ENCODE measurements at places on chromosomes 11 and 22.

DNA sequence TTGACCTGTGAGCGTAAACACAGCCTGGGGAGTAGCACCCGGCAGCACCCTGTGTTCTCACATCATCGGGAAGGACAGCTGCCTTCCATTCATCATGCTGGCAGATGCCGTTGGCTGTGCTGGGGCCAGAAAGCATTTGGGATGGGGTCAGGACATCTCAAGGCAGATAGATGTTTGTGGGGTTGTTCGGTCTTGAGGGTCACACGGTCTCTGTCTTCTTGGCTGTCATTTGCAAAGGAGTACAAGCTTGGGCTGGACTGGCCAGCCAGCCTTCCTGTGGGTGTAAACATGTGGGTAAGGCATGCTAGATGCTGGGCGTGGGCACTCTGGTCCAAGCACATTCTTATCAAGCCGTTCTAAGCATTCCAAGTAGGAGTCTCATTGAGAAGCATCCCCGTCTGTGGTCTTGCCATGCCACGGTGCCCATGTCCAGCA is 81.4 kb downstream of the TBC1D22A start:
- DNase-seq: peak; percentile 16

GRCh38 chr11:20258376-20258895 is 98.2 kb upstream of the DBX1 start:
- no peak for DNase-seq

GRCh38 chr22:44661070-44661469 is 40.9 kb upstream of the PRR5 start:
- DNase-seq: peak; percentile 32

DNA sequence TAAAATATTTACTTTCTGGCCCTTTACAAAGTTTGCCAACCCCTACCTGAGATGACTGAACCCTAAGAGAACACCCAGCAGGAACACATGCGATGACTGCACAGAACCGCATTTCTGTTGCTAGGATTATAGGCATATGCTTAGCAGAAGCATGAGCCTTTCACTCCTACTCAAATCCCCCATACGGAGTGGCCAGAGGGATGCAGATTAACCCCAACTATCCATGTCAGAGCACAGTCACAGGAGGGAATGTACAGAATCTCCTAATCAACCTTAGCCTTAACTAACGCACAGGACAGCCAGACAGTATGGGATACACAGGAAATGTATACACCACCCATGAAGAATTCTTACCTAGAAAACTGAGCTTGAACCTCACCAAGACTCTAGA is 6.2 kb downstream of the HPS4 start:
- DNase-seq: no peak

- no peak for DNase-seq
These were observed 29.7 kb downstream of the FAR1 start for GRCh38 chr11:13698132-13698531.

DNA sequence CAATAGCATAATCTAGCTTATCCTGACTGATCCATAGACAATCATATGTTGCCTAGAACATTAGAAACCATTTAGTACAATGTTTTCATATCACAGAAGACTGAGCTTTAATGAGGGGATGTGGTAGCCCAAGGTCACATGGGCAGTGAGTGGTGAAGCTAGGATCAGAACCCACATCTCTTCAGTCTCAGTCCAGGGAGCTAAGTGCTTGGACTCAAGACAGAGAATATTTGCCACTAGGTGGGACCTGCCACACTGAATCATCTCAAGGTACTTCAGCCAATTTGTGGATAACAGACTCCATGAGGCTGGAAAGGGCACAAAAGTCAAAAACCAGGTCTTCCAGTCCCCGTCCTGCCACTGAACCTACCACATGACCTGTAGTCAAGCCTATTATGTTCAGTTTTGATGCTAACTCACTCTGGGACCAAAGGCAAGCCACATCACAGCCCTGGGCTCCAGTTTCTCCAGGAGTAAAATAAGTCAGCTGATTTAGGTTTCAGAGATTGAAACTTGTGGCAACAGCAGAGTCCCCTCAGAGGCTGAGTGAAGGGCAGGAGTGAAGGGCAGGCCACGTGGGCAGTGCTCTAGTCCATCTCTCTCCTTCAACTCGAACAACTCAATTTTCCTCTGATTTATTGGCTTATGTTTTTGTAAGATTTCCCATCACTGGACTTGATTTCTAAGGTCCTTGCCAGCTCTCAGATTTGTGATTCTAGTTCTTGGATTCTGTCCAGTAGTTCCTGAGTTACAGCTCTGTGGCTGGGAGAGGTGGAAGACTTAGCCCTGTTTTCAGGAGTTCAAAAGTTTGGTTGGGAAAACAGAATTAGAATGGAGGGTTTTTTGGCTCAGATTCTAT is 84.6 kb upstream of the PHOX2A start:
- DNase-seq: peak; percentile 46

GRCh38 chr11:121446752-121447156 is 5.4 kb upstream of the SORL1 start:
- DNase-seq: peak; percentile 14

DNA sequence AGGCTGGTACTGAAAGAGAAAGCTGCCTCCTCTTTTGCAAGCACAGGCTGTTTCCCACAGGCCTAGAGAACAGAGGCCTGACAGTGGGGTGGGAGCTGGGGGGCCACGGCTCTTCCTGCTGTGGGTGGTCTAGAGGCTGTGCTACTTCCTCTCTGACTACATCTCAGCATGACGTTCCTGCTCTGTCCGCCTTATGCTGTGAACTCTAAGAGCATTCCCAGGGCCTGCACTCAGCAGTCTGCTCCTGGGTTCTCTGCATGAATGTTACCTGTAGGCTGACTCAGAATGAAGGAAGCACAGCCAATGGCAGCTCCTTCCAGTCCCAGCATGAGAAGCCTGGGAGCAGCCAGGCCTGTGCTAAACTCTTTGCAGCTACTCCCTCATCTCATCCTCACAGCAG is 534.3 kb downstream of the NTM start:
- no peak for DNase-seq

DNA sequence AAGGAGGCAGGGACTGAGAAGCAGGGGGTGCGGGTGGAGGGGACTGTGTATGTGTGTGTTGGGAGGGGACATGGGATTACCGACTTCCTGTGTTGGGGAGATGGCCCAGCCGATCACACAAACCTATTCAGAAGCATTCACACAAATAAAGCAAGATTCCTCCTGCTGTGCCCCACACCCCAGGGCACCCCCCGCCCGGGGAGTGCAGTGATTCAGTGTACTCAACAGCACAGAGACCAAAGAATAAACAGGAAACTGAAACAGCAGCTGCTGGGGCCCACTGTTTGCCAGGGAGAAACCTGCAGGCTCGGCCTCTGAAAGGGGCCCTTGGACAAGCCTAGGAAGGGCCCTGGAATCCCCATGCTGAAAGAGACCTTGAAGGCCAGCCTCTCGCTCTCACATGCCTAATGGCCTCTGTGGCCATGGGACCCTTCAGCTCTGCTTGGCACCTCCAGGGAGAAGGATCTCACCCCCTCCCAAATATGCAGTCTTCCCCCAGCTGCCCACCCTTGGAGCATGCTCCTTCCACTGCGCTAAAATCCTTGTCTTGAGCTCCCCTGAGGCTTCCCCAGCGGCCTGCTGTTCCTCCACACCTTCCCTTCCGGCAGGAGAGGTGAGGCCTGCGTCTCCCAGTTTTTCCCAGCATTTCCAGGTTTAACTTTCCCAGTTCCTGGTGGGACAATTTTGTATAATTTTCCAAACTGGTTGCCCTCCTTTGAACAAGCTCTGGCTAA is 72.9 kb downstream of the CSNK2A3 start:
- peak; percentile 42 for DNase-seq

- peak; percentile 77 for DNase-seq
These were observed 1.9 kb upstream of the PEX26 start for GRCh38 chr22:18075720-18076497.

GRCh38 chr22:47563406-47564157 is 801.1 kb downstream of the TBC1D22A start:
- no peak for DNase-seq

DNA sequence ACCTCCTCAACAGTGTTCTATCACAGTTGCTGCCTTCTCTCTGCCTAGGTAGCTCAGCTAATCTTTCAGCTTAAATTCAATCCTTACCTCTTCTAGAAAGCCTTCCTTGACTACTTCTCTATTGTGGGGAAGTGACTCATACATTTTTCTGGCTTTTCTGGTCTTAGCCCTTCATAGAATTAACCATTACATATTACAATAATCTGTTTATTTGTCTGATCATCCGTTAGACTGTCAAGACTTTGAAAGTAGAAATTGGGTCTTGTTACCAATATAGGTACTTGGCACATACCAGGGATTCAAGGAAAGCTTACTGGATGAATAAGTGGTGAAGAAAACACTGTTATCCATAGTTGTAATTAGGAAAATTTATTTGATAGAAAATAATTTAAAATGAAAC is 89.6 kb downstream of the FANCF start:
- DNase-seq: peak; percentile 72

- DNase-seq: no peak
These were observed 104.8 kb upstream of the MTMR2 start for GRCh38 chr11:96028746-96029145.

GRCh38 chr11:62539238-62539925 is 7.2 kb downstream of the AHNAK start:
- DNase-seq: peak; percentile 95

DNA sequence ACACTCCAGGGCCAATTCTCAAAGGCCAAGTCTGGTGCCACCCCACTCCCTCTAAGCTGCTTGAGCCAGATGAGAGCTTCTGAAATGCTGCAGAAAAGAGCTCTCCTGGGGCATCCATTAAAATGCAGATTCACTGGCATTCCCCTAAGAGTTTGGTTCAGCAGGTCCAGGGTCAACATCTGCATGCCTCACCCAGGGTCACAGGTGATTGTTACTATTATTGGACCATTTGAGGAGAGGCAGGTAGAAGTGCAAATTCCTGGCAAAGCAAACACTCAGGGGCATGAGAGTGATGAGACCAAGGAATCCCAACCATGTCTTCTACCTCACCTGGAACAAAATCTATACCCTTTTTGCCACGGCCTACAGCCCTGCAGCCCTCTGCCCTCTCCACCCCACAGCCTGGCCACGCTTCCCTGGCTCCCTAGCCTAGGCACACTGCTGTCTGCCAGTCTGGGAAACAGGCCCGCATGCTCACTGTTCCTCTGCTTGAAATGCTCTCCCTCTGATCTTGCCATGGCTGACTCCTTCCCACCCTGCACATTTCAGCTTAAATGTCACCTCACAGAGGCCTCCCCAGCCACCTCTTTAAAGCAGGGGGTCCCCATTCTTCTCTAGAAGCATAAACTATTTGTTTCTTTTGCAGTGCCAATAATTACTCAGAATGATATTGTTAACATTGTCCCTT is 4.4 kb upstream of the P2RX6 start:
- no peak for DNase-seq

DNA sequence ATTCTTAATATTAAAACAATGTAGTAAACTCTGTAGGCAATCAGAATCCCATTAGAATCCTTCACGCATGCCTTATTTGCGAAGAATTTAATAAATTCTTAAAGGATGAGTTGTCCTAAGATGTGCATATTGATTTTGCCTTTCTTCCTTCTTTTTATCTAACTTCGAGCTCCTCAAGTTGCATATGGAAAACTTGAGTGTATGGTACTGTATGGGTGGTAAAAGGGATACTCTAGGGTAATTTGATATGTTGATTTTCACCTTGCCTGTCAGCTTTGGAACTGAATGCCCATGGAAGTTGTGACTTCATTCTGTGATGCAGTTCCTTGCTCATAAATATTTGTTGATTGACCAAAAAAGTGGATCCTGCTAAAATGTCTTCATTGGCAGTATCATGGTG is 193.8 kb downstream of the DDX10 start:
- DNase-seq: peak; percentile 42

- no peak for DNase-seq
These were observed 76.2 kb downstream of the TTC17 start for GRCh38 chr11:43434893-43435292.

DNA sequence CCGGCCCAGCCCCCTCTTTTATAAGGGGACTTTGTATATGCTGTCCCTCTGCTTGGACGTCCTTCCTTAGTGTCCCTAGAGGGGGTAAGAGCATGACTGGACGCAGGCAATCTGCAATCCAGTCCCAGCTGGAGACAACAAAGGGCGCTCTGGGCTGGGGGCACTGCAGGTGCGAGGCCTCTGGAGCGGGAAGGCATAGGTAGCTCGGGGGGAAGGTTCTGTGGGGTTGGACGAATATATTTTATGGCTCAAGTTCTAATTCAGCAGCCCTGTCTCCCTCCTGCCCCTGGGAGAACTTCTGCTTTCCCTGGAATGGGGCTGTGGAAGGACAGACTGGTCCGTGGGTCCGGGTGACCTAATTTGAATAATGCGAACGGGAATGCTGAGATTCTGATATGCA is 40.0 kb downstream of the KCNJ4 start:
- no peak for DNase-seq

DNA sequence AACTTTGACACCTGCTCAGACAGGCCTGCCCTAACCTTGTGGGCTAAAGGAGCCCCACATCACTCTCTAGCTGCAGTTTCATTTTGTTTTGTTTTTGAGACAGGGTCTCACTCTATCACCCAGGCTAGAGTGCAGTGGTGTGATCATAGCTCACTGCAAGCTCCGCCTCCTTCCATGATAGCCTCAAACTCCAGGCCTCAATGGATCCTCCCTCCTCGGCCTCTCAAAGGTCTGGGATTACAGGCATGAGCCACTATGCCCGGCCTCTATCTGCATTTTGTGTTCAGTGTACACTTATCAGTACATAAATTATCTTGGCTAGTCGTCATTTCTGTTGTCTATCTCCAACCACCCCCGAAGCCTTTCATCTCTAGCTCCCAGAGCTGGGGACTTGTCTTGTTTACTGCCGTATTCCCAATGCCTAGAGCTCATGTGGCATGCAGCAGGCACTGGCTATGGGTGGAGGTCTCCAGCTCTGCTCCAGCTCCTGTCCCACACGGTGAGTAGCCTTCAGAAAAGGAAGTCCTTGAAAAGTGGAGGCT is 22.1 kb upstream of the PEX26 start:
- no peak for DNase-seq

DNA sequence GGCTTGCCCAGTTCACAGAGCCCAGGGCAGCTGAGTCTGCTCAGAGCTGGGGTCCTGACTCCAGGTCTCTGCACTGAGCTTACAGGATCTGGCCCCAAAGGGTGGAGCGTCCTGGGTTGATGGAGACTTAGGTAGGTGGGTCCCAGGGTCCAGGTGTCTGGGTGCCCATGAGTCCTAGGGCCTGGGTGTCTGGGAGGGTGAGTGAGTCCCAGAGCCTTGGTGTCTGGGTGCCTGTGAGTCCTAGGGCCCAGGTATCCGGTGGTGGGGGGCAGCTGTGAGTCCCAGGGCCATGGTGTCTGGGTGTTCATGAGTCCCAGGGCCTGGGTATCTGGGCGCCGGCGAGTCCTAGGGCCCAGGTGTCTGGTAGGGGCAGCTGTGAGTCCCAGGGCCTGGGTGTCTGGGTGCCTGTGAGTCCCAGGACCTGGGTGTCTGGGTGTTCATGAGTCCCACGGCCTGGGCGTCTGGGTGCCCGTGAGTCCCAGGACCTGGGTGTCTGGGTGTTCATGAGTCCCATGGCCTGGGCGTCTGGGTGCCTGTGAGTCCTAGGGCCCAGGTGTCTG is 1505.6 kb downstream of the BRD1 start:
- DNase-seq: no peak

GRCh38 chr22:43861529-43861928 is 784 bp downstream of the SULT4A1 start:
- DNase-seq: peak; percentile 57

DNA sequence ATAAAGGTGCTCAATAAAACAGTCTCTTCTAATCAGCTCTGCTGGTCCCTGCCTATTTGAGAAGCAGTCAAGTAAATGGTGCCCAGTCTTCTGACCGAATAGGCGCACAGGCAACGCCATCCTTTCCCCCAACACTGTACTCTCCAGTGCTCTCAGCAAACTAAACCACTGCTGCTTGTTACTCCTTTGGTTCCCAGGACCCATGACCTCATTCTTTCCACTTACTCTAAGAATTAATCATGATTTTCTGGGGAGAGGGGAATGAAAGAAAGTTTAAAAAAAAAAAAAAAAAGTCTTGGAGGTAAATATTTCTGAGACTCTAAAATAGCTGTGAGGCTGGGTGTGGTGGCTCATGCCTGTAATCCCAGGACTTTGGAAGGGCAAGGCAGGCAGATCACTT is 63.7 kb downstream of the SGSM3 start:
- DNase-seq: no peak

Data from fibroblast of lung (primary cell).